ENCODE measurements at places on chromosomes 12 and 14. TPM values are rescaled to one million over a fixed set of nuclear protein-coding genes. Genes with fewer than 3 reads are reported as not detected.

Gene CKB
- total RNA-seq = 961 TPM

- no peak for DNase-seq
These were observed 155.4 kb upstream of the ARHGAP5 start for GRCh38 chr14:31921721-31922120.

DNA sequence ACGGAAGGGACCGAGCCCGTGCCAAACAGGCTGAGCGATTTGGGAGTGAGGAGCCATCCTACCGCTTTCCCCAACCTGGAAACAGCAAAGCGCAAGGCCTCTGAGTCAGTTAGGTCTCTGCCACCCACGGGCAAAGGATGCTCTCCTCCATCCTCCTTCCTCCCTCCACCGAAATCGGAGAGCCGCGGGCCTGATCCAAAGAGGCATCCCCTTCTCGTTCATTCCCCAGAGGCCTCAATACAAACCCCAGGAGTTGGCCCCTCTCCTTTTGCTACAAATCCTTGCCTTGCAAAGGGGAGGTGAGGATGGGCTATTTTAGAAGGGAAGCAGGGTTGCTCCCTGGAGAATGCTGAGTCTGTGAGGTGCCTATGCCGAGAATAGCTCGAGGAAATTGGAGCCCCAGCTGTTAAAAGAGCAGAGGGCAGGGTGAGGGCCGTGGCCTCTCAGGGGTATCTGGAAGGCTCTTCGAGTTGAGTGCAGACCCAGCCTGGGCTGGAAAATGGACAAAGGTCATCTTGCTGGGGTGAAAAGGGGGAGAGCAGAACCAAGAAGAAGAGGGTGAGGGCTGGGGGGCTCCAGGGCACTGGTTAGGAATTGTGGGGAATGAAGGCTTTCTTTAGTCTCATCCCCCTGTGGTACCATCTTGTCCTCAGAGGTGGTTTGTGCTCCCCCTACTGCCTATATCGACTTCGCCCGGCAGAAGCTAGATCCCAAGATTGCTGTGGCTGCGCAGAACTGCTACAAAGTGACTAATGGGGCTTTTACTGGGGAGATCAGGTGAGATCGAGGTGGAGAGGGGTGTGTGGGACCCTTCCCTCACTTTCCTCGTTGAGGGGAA lies 1.1 kb downstream of the TPI1 start:
- no peak for DNase-seq

Gene CAPZA3
- not detected for total RNA-seq

Gene NPC2
- total RNA-seq = 106 TPM

GRCh38 chr14:60151715-60152114 lies 13.5 kb downstream of the DHRS7 start:
- no peak for DNase-seq

DNA sequence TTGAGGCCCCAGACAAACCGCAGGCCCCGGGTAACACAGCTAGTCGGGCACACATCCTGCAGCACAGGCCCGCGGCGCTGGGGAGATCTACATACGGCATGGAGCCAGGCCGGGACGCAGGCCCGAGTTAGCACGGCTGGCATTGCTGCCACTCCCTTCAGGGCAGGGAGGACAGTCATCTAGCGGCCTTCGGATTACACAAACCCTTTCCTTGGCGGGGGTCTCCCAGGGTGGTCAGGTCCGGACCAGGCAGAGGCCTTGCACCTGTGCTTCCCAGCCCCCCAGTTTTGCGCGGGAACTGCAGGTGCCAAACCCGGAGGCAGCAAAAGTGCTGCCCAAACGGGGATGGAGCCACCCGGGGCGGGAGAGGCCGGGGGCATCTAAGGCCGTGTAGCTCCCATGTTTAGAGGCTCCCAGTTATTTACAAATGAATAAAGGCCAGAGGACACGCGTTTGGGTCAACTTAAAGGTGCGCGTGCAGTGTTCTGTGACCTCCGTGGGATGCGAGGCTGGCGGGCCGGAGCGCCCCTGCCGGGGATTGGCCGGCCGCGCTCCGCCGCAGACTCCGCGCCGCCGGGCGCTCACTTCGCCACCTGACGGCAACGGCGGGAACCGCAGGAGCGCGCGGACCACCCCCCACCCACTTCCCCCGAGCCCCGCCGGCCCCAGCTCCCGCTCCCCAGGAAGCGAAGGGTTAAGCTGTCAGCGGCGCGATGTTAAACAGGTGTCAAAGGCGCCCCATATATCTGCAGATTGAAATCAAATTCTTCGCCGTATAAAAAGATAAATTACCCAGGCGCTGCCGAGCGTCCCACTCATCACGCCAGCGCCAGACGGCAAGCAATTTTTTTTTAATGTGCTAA lies 18.1 kb downstream of the VSX2 start:
- peak; percentile 61 for DNase-seq

GRCh38 chr12:12821975-12822374 lies 8.8 kb downstream of the DDX47 start:
- no peak for DNase-seq

Gene CISTR
- total RNA-seq = not detected

GRCh38 chr14:65834812-65835211 lies 422.3 kb downstream of the FUT8 start:
- DNase-seq = no peak

Gene ADAMTS20
- 2.0 TPM for total RNA-seq

Gene ERP27
- not detected for total RNA-seq

DNA sequence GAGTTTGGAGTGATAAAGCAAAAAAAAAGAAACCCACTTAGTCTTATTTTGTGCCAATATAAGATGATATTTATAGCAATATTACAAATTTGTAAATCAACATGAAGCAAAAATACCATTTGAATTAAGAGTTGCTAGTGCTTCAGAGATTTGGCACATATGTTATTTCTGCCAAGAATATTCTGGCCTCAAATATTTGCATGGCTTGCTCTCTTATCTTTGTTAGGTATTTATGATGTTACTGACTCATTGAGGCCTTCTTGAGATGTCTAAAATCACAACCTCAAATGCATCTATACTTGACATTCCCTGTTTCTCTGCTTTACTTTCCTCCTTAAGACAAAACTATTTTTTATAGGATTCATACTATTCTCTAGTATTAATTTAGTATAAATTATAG lies 301.5 kb downstream of the NELL2 start:
- DNase-seq = no peak

Gene NAV3
- 4.7 TPM for total RNA-seq

GRCh38 chr14:50230401-50230700 lies 1.0 kb downstream of the SOS2 start:
- DNase-seq = no peak

DNA sequence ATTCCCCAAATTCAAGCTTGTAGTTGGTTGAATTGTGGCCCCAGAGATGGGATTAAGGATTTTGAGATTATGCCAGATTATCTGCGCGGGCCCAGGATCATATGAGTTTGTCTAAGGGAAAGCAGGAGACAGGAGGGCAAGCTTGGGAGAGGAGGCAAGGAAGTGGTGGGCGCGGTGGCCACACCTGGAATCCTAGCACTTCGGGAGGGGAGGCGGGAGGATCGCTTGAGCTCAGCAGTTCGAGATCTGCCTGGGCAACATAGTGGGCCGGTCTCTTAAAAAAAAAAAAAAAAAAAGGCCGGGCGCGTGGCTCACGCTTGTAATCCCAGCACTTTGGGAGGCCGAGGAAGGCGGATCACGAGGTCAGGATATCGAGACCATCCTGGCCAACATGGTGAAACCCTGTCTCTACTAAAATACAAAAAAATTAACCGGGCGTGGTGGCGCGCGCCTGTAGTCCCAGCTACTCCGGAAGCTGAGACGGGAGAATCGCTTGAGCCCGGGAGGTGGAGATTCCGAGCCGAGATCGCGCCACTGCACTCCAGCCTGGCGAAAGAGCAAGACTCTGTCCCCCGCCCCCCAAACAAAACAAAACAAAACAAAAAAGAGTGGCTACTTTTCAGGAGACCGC lies 881 bp upstream of the PUS1 start:
- DNase-seq = no peak

DNA sequence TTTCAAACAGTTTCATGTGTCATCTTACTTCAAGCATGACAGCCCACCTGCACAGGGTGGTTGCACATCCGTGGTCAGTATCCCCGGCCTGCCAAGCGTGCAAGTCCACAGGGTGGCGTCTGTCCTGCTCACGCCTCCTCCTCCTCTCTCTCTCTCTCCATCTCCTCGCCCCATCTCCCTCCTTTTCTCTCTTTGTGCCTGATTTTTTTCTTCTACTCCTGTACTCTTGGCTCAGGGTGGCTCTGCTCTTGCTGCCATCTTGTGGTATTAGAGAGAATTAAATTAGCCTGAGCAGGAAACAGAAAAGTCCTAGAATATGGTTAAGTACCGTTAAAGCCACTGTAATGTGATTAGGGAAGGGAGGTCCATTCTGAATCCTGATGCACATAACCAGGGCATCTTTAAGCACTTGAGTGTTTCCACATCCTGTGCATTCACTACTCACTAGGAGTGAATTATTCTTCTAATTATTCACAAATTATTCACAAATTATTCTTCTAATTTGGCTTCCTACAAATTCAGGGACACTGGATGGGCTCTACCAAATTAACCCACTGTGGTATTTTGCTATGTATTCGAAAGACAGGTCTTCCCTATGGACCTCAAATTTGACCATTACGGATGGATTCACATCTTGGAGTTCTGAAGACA lies 25.5 kb upstream of the DTX1 start:
- peak; percentile 23 for DNase-seq

Gene FAM90A1
- not detected for total RNA-seq

Gene INHBC
- 0.14 TPM for total RNA-seq

Gene ZBTB39
- 27.9 TPM for total RNA-seq

GRCh38 chr14:68939893-68940613 lies 39.0 kb downstream of the ACTN1 start:
- no peak for DNase-seq

DNA sequence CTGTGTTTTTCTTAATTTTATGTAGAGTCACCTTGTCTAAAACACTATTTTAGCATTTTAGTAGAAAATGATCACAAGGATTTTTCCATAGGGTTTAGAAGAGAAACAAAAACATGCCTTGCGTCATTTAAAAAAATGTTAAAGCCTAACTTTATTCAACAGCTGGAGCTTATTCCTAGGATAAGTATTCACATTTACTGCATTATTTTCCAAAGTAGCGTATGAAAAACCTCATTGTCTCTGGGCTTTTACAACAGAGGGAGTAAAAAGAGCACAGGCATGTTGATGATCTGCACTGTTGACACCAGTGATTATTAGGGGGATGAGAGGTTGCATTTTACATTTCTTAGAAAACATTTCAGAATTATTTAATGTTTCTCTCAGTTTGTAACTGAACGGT lies 66.1 kb downstream of the FRMD6 start:
- no peak for DNase-seq

Gene ALDH1L2
- 4.2 TPM for total RNA-seq

DNA sequence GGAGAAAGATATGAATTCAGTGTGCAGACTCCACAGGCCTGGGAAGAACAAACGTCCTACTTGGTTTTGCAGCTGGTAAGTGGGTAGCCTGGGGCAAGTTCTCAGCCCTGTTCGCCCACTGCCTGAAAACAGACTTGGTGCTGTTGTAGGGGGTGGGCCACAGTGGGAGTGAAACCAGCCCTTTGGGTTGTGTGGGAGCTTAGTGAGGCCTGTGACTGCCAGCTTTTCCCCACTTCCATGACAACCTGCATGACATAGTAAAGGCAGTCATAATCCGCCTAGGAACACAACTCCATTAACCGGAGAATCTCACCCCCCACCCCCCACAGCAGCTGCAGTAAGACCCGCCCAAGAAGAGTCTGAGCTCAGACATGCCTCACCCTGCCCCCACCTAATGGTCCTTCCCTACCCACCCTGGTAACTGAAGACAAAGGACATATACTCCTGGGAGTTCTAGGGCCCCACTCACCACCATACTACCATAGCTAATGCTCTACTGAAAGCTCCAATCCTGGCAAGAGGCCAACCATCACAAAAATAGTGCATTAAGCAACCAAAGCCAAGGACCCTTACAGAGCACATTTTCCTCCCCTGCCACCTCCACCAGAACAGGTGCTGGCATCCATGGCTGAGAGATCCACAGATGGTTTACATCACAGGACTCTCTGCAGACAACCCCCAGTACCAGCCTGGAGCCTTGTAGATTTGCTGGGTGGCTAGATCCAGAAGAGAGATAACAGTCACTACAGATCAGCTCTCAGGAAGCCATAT lies 39.8 kb upstream of the LMNTD1 start:
- DNase-seq = no peak

Gene PIP4P1
- total RNA-seq = 40.8 TPM

Gene HAL
- total RNA-seq = 0.65 TPM

Gene CLEC2D
- total RNA-seq = 10.6 TPM

Gene EIF2B2
- 50.5 TPM for total RNA-seq

Gene MGST1
- total RNA-seq = 303 TPM

DNA sequence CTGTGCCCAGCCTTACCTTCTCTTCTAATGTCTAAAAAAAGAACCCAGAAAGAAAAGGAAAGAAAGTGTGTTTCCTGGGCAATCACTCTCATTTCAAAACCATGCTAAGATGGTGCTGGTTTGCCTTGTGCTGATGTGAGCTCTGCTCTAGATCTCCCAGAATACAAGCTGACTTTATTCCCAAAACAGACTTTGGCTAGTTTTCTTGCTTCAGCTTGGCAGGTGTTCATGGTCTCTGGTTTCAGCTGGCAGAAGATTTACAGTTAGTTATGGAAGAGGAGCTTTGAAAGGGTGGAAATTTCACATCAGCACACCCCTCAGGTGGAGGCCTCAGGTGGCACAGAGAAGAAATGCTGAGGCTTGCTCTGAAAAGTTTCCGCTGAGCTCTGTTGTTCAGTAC lies 34.4 kb downstream of the PPP1R36 start:
- DNase-seq = no peak

DNA sequence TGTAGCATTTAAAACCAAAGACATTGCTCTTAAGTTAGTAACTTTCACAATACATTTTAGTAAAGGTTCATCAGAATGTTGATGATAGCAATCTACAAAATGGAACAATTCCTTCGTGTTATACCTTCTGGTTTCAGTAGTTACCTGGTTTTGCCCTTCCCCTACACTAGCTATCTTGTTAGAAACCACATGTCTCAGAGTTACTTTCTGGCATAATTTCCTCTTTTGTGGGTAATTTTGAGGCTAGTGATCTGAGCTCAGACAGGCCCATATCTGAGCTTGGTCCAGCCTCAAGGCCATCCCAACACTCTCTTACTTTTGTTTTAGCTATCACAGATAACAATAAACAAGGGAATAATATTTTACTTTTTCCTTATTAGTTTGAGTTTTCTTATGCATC lies 196.9 kb downstream of the KITLG start:
- no peak for DNase-seq

DNA sequence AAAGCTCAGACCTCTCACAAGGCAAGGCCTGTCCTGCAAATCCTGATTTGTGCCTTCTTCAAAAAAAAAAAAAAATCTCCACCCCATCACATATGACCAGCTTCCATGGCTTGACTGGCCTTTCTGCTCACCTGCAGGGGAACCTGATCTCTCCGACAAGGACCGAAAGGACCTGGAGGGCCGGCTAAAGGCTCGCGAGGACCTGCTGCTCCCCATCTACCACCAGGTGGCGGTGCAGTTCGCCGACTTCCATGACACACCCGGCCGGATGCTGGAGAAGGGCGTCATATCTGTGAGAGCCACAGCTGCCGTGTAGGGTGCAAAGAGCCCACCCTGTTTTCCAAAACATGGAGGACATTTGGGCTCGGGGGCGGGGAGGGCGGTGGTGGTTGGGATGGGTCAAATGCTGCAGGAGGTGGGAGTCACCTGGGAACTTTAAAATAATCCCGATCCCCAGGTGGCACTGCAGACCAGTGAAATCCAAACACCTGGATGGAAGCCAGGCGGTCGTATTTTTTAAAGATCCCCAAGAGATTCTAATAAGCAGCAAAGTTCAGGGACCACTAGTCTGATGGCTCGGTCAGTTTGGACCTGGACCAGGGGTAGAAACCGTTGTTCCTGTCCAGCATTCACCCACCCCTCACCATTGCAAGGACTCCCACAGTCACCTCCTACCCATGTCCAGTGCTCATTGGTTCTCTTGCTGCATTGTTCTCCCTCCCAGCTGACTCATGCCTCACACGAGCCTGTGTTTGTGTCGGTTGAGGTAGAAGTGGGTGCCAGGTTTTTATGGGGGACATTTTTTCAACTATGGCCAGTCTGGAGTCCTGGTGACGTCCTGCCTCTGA lies 44.8 kb downstream of the FOXN4 start:
- peak; percentile 91 for DNase-seq

Measured in neural crest cell (in vitro differentiated cells).